ENCODE measurements at places on chromosomes 7 and 10. TPM values are rescaled to one million over a fixed set of nuclear protein-coding genes. Genes with fewer than 3 reads are reported as not detected.
A peak's percentile ranks its signal among the peaks of the same experiment; 100 is the strongest.

HOXA1 gene
- total RNA-seq, result 0.40 TPM

TPST1 gene
- 20.9 TPM for total RNA-seq

MSMB gene
- 15.8 TPM for total RNA-seq

GRCh38 chr7:105691082-105691679 is 109.9 kb upstream of the EFCAB10 start:
- no peak for DNase-seq

GRCh38 chr7:28096713-28097112 is 83.9 kb downstream of the JAZF1 start:
- peak; percentile 53 for DNase-seq

GRCh38 chr7:42673951-42674350 is 237.9 kb downstream of the C7orf25 start:
- no peak for DNase-seq

- DNase-seq, result no peak
Measured at GRCh38 chr10:71527135-71527534, 130.4 kb downstream of the CDH23 start.

- DNase-seq, result peak; percentile 91
Measured at GRCh38 chr10:4663162-4663992, 162.6 kb upstream of the AKR1E2 start.

TMEM176A gene
- total RNA-seq, result 246 TPM

DNA sequence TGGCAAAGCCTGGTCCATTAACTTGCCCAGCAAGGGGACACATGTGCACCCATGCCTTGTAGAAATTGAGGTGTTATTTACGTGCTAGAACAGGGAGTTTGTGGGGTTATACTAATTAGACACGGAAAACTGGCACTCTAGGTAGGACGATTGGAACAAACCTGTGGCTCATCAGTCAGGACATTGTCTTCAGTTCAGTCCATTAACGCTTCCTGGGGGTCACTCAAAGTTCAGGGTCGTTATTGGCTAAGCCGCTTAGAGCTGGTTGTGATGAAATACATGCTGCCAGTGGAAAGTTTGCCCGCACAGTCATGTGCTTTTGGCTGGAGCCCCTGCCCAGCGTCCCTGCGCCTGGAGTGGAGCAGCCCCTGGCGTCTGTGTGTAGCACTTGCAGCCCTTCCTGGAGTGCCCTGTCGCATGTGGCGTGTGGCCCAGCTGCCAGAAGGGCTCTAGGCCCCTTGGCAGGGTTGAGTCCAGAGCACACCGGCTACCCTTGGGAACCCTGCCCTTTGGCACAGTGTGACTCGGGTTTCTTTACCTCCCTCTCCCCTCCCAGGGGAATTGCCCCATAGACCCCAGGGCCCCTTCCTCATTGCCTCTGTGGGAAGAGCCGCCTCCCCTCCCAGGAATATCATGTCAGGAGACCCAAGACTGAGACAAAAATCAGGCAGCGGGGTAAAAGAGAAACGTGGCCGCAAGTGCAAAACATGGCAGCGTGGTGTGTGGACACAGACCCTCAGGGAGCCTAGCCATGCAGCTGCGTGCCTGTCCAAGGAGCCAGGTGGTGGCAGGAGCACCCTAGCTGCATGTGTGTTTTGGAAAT is 9.8 kb downstream of the ZNF775 start:
- DNase-seq, result no peak

DNA sequence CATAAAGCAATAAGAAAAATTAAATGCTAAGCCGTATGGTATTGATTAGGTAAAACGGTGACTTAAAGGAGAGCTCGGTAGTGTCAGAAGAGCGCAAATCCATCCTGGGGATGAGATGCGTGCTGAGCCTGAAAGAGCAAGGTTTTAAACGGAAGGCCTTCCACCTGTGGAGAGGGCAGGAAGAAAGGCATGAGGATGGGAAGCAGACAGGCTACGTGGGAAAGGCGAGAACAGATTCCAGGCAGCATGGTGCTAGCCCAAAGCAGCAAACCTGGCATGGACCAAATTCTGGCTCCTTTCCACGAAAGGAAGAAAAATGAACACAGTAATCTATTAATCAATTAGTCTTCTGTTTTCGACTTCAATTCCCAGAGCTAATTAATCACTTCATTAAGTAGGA is 103.5 kb downstream of the HIPK2 start:
- DNase-seq, result no peak

GRCh38 chr10:36494371-36494770 is 631.0 kb upstream of the ANKRD30A start:
- DNase-seq, result no peak

ORC5 gene
- total RNA-seq, result 15.9 TPM

PPP1R9A gene
- total RNA-seq, result 30.5 TPM

NAT16 gene
- total RNA-seq, result not detected

DNA sequence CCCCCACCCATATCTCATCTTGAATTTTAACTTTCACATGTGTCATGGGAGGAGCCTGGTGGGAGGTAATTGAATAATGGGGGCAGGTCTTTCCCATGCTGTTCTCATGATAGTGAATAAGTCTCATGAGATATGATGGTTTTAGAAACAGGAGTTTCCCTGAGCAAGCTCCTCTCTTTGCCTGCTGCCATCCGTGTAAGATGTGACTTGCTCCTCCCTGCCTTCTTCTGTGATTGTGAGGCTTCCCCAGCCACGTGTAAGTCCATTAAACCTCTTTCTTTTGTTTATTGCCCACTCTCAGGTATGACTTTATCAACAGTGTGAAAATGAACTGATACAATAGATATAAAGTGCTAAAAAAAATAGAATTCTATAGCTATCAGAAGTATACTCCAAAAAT is 168.8 kb downstream of the CXCL12 start:
- no peak for DNase-seq

PON1 gene
- total RNA-seq, result 8.9 TPM

MAGI2 gene
- total RNA-seq, result 10.6 TPM

RNF32 gene
- total RNA-seq, result 1.8 TPM

- no peak for DNase-seq
Measured at GRCh38 chr10:124078714-124079113, 14.7 kb downstream of the CHST15 start.

DNA sequence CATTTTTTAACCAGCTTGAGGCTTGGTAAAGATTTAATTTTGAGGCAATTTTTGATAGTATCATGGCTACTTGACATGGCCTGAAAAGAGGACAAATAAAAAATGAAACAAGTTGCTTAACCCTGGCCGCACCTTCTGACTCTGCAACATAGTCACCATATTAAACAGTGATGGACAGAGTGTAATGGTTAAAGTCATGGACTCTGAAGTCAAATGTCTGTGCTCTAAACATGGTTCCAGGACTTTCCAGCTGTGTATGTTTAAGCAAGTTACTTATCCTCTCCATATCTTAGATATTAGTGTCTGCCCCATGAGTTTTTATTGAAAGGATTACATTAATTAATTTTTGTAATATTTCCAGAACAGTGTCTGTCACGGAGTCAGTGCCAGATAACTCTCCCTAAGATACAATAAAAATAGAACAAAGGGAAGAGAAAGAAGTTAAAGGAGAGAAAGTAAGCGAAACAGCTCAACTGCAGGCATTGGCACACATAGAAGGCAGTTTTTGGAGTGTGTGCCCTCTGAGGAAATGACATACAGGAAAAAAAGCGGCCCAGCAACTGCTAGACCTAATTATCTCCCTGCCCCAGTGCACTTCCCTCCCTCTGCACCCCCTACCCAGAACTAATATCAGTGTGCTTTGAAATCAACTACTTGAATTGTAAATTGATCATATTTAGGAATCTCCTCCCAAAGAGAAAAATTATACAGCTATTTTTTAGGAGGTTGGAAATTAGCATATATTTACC is 65.3 kb downstream of the MACC1 start:
- DNase-seq, result no peak

AKR1C4 gene
- 9.1 TPM for total RNA-seq

GRCh38 chr7:91835826-91836368 is 44.6 kb downstream of the MTERF1 start:
- no peak for DNase-seq

SFRP4 gene
- 0.43 TPM for total RNA-seq

JAKMIP3 gene
- 1.1 TPM for total RNA-seq

DNA sequence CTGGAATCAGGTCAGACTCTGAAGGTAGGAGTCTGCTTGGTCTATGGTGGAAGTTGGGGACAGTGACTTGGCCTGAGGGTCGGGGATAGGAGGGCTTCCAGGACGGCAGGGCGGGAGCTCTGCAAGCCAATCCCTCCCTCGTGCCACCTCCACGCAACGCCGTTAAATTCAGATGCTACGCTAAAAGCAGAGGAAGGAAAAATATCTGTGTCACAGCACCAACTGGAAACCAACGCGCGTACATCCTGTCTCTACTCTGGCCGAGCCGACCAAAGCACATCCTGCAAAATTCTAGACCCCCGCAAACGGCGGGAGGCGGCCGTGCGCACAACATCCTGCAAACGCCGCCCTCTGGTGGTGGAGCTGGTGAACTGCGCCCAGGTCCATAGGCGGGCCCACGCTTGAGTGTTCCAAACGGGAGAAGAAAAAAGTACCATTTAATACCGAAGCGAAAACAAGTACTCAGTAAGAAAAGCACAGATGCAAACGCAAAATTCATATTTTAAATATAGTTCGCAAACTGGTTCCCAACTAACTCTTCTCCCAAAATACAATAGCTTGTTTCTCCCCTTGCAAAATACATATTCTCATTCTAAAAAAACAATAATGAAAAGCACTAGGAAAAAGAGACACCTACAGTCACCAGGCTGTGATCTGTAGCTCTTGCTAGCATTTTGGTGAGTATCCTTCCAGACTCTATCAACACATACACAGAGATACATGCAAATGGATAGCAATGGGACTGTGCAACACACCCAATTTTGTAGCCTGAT is 45.7 kb upstream of the HSPA12A start:
- peak; percentile 68 for DNase-seq

Data from mucosa of gallbladder (tissue), 1 donor.